ENCODE measurements at places on chromosomes 3 and 15.

GRCh38 chr15:98000249-98001203 lies 40.0 kb downstream of the ARRDC4 start:
- no peak for DNase-seq

- no peak for DNase-seq
Observed at GRCh38 chr15:39874890-39875549, 45.0 kb downstream of the GPR176 start.

- DNase-seq, result no peak
Observed at GRCh38 chr3:37272741-37273140, 98.4 kb upstream of the LRRFIP2 start.

DNA sequence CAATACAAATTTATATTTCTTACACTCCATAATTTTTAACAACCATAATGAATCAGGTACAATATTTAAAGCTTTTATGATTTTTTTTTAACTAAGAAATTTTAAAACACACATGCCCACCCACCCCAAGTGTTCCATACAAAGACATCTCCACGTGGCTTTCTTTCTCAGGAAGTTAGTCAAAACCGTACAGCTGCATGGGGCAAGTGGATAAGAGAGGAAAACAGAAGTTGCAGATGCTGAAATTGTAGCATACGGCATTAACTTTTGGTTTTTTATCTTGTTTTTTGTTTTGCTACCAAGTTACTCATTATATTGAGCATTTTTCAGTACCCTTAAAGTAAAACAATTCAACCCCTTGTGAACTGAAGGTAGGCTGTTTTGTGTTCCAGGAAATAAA lies 14.8 kb downstream of the GNB4 start:
- no peak for DNase-seq

- DNase-seq, result no peak
Observed at GRCh38 chr15:60118146-60118545, 114.0 kb downstream of the FOXB1 start.

DNA sequence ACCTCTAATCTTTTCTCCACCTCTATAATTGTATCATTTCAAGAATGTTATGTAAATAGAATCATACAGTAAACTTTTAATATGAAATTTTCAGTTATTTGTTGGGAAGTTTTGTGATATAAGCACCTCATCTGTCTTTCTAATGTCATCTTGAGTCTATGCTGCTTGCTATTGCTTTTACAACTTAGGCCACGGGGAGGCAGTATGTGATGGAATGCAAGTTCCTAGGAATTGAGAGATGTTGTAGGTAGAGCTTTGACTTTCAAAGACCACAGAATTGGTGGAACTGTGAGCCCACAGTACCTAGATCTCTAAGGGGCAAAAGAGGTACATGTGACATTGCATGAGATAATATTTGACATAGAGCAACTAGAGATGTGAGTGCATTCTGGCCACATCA lies 328.3 kb downstream of the MFSD1 start:
- DNase-seq, result no peak

DNA sequence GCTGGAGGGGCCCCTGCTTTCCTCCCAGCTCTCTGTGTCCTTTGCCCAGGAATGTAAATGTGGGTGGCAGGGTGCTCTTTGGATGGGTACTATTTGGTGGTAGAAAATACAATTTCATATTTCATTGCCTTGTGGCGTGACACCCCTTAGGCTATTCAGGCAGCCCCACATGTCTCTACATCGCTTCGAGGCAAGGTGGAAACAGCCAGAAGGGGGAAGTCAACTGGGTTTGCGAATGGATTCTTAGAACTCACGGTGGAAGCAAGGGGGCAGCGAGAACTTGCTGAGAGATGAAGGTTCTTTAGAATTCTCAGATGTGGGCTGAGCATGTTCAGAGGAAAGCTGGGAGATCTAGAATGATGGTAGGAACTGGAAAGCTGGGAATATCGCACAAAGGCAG lies 25.3 kb downstream of the PLA2G4D start:
- no peak for DNase-seq

- DNase-seq, result no peak
Observed at GRCh38 chr3:10198761-10199649, 34.3 kb downstream of the IRAK2 start.

- no peak for DNase-seq
Observed at GRCh38 chr15:85742186-85742821, 52.4 kb downstream of the KLHL25 start.

- no peak for DNase-seq
Observed at GRCh38 chr15:31974154-31974794, 56.0 kb upstream of the CHRNA7 start.

GRCh38 chr15:78950343-78950742 lies 5.5 kb upstream of the CTSH start:
- no peak for DNase-seq

DNA sequence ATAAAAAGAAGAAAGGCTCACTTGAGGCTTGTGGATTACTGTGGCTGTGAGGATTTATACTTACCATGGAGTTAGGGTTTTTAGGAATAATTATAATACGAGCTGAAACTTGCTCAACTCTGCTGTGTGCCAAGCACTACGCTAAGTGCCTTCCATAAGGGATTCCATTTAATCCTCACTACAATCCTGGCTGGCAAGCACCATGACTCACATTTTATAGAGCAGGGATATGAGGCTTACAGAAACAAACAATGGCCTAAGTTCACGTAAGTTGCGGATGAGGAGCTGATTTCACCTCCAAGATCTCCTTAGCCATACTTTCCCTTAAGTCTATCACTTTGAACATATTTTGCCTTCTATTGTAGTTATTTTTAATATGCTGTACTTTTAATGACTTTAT lies 43.9 kb upstream of the ARL8B start:
- no peak for DNase-seq

GRCh38 chr15:52255008-52255407 lies 40.6 kb downstream of the MYO5C start:
- no peak for DNase-seq

DNA sequence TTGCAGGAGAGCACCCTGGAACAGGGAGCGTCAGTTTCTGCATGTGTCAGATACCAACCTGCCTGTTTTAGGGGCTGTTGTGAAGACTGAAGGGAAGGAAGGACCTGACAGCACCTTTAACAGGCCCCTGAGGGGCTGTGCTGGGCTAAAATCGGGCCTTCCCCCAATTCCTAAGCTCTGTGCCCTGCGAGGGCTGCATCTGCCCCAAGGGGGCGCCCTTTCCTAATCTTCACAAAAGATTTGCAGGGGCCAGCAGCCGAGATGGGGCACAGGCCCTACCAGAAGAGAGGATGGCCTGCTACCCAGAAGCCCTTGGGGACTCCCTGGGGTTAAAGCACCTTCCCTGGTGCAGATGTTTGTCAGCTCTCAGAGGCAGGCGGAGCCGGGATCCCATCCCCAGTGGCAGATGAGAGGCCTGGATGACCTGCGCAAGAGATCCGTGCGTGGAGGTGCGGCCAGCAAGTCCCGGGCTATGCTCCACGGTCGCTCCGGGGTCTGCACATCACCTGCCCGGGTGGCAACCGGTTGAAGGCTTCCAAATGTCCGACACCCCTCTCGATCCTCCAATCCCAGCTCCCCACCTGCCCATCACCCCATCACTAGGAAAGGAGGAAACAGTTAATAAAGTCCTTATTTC lies 53.6 kb downstream of the RHCG start:
- DNase-seq, result peak; percentile 24

DNA sequence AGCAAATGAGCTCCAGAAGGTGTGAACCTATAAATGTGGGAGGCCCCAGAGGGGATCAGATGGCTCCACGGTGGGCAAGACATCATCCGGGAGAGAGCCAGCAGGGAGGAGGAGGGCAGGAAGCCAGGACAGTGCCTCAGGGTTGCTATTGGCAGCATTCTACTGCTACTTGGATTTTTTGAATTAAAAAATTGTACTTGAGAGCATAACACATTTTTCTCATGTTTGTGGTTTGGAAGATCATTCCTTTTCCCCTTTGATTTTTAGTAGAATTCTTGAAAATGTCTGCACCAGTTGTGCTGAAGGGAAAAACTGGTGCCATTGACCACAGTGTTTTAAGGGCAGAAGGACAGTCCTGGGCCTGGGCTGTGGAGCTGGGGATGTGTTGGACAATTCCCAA lies 59.2 kb downstream of the LYZL4 start:
- no peak for DNase-seq

- no peak for DNase-seq
Observed at GRCh38 chr15:86028961-86029360, 50.7 kb upstream of the AGBL1 start.

DNA sequence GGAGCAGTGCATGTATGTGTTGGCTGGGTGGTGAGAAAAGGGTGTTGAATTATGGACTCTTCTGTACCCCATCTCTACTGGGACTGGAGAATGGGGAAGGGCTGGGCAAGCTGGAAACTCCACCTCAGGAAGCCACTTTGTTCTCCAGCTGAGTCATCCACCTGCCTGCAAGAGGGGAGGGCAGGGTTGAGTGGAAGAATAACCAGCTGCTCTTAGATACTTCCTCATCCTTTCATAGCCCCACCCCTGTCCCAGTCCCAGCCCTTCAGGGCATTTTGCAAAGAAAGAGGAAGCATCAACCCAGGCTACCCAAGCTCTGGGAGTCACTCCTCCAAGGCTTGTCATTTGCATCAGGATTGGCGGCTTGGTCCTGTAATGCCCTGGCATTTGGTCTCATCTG lies 33.1 kb downstream of the RAB11A start:
- DNase-seq, result peak; percentile 8

DNA sequence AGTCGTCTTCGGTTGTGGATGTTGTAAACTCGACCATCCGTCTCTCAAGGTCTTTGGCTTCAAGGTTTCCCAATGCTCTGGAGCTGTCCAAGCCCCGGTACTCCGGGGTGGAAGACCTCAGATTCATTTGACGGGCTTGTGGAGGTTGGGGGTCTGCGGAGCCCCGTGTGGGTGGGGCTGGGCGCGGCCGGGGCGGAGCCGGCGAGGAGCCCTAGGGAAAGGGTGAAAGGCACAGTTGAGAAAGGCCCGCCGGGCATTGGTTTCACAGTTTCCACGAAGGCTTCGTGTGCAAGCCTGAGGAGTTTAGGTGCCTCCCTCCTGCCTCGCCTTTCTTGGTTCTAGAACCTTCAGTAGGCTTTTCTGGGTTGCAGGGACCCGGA lies 360 bp upstream of the MGA start:
- no peak for DNase-seq

DNA sequence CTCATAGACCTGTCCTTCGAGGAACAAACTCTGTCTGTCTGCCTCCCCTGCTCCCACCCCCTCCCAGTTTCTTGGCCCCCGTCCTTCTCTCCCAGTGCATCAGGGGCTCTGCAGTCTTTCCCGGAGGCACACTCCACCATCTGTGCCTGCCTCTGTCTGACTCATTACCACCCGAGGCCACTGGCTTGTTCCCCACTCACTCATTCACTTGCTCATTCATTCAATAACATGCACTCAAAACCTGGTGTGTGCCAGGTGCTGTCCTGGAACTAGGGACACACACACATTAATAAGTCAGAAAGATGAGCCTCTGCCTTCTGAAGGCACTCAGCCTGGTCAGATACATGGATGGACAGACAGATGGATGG lies 12.4 kb downstream of the AMIGO3 start:
- DNase-seq, result no peak

- no peak for DNase-seq
Observed at GRCh38 chr3:194083637-194084224, 52.2 kb upstream of the HES1 start.

GRCh38 chr15:56036546-56037067 lies 43.2 kb upstream of the NEDD4 start:
- DNase-seq, result no peak

GRCh38 chr15:76146812-76147211 lies 87.0 kb downstream of the TMEM266 start:
- no peak for DNase-seq

GRCh38 chr3:98930413-98930812 lies 28.9 kb upstream of the DCBLD2 start:
- no peak for DNase-seq

DNA sequence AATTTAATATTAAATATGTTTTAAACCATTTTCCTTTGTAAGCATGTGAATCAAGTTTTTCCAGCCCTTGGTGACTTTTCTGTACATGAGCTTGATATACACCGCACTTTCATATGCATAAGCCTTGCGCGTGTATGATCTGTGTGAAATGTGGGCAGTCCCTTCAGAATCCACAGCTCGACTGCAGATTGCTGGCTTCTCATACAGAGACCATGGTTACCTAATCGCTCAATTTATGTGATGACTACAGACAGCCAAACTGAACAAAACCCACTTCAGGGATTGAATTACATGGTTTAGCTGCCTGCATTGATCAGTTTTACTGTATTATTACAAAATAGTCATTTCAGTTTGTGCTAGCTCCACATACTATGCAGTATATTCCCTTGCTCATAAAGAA lies 212.3 kb upstream of the NECTIN3 start:
- no peak for DNase-seq

DNA sequence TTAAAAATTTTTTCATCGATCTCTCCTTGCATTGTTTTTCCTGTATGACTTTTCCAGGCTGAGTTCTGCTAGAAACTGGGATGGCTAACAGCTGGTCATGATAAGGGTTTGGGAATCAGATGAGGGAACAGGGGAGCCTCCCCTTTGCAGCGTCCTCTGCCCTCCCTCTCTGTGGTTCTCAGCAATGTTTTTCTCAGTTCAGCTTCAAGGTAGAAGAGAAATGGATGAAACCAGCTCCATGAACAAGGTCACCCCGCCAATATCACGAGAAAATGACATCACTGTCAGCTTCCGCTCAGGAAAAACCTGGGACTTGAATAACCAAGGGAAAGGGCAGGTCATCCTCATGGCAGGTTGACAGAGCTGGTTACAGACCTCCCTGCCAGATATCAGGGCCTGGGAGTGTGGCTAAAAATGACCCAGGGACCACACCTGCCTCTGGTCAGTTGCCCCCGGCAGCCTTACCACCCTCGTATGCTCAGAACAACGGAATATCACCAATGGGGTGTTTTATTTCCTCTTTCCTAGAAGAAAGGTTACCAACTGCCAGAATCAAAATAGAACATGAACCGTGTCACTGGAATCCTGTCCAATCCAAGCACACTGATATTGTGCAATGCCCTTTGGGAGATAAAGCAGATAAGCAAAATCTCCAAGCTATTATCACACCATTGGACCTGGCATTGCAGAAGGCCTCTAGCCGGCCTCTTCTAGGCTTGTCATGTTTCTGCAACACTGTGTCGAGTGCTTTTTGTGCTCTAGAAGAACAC lies 26.1 kb downstream of the LSM3 start:
- DNase-seq, result no peak

GRCh38 chr15:73684581-73685455 lies 635 bp downstream of the CD276 start:
- no peak for DNase-seq

DNA sequence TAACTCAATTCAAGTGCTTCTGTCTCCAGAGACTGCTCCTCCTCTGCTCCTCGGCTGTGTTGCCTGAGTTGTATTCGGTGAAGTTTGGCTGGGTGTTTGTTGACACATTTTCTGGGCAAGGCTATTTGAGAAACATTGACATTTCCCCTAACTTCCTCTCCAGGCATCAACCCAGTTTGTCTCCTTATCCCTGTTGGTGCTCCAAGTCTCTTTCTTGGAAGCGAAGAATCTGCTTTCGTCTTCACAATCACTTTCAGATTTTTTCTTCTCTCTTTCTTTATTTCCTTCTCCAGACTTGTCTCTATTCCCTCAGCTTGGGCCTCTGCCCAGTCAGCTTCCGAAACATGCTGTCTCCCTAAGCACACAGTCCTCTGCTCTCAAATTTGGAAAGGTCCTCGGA lies 84.7 kb downstream of the ETV5 start:
- DNase-seq, result no peak

- DNase-seq, result no peak
Observed at GRCh38 chr3:152386208-152386607, 117.5 kb downstream of the MBNL1 start.

- no peak for DNase-seq
Observed at GRCh38 chr3:128483657-128484403, 9.2 kb downstream of the GATA2 start.

GRCh38 chr3:56591262-56591661 lies 34.3 kb downstream of the CCDC66 start:
- DNase-seq, result no peak

GRCh38 chr3:188021041-188021440 lies 132.9 kb upstream of the LPP start:
- no peak for DNase-seq

All from substantia nigra (tissue), 51 donors.